ENCODE measurements at places on chromosomes 12 and 14.

GRCh38 chr12:132452596-132453350 lies 37.2 kb upstream of the FBRSL1 start:
- no peak for DNase-seq

DNA sequence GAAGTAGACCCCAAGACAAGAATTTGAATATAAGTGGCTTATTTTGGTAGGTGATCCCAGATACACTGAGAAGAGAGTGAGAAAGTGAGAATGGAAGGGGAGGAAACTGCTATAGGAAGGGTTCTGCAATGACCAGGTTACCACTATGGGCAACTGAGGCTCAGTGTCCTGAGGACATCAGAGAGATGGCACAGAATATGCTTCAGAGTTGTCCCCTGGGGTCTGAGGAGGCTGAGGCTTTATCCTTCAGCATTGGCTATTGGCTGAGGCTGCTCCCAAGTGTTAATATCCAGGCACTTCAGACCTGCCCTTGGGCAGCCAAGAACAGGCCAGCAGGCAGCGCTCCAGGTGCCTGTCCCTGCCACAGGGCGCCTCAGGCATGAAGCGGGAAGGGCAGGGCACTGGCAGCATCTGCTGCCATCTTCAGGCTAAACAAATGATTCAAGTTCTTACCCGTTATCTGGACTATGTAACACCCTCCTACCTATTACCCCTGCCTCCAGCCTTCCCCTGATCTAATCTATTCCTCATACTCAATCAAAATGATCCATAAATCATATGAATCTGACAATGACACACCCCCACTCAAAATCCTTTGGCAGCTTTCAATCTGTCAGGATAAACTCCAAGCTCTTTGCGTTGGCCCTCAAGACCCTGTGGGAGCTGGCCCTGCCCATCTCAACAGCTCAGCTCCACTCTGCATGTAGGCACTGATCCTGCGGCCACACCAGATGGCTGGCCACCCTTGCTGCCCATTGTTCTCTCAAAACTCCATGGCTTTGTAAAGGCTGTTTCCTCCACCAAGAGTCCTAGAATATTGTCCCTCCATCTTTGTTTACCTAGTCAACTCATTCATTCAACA lies 42.4 kb downstream of the CKAP4 start:
- DNase-seq: no peak

DNA sequence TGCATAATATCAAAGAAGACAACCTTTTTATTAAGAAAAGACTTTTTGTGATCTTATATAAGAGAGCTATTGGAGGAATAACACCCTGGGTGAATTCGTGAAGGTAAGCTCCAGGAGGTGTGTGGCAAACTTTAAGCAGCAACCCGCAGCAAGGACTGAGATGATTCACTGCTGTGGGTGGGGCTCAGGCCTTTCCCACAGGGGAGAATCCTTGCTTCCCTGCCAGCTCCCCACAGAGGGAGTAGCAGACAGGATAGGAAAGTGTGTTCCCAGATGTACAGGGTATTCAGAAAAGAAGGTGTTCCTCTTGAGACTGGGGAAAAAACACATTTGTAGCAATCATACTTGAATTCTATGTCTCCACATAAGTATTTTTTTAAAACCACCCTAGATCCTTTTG lies 9.2 kb downstream of the NDUFA12 start:
- no peak for DNase-seq

DNA sequence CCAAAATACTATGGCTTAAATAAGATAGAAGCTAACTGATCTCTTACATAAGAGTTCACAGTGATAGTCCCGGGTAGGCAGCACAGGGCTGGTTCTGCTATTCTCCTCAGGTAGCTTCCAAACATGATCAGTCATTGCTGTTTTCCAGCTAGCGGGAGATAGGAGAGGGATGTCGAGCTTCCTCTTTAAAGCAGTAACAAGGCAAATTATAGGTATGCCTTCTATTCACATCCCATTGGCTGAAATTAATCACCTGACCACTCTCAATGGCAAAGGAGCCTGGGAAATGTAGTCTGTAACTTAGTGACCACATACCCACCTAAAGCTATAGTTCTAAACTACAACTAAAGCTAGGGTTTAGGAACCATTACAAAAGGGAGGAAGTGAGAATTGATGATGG lies 34.5 kb upstream of the VRK1 start:
- DNase-seq: no peak

DNA sequence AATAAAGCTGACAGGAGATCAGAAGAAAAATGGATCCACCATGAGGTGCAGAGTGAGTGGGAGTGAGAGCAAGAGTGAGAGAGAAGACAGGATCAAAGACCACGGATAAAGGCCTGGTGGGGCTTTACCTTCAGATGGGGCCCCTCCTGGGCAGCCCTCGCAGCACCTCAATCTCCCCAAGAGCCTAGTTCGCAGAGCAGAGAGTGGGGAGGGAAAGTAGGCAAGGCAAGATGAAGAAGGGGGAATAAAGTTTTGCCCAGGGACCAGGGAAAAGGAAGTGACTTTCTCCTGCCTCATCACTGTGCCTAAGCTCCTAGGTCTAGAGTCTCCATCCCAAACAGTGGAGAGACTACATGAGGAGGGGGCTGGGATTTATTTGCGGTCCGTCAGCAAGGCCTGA lies 10.3 kb downstream of the OR10P1 start:
- no peak for DNase-seq

Measured in stimulated activated CD4-positive, alpha-beta T cell treated with anti-CD3 and anti-CD28 coated beads, Interleukin-2, amount 100 ng/mL, for 48 hours (primary cell).